Liver (tissue), 10 donors: ENCODE measurements at places on chromosomes 1 and 21. TPM values are rescaled to one million over a fixed set of nuclear protein-coding genes. Genes with fewer than 3 reads are reported as not detected.

SKI gene
- 21.3 TPM for total RNA-seq

GRCh38 chr1:245091818-245092637 lies 62.8 kb upstream of the KIF26B start:
- DNase-seq = no peak

DNA sequence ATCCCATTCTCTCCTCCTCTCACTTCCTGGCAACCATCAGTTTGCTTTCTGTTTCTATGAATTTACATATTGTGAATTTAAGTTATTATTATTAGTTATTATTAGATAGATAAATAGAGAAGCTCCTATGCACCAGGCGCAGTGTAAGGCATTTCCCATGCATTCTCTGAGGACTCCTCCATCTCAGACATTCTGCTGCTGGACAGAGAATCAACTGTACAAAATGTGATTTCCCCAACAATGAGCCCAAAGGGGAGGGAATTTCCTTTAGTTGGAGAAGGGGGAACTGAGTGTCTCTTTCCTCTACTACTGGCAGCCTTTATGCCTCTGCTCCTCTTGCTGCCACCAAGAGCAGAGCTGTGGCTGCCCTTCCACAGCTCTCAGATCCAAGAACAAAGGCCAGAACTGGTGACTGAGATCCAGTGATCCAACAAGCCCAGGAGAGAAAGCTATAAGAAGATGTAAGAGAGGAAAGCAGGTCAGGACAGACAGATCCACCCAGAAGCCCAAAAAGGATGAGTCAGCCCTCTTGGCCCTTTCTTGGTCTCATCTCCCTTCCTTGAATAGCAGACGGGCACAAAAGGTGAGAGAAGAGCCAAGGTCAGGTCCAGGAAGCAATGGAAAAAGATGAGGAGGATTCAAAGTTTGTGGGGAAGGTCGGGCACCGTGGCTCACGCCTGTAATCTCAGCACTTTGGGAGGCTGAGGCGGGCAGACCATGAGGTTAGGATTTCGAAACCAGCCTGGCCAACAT lies 3.5 kb upstream of the IVL start:
- no peak for DNase-seq

LCE3E gene
- total RNA-seq = not detected

KLF17 gene
- not detected for total RNA-seq

DNA sequence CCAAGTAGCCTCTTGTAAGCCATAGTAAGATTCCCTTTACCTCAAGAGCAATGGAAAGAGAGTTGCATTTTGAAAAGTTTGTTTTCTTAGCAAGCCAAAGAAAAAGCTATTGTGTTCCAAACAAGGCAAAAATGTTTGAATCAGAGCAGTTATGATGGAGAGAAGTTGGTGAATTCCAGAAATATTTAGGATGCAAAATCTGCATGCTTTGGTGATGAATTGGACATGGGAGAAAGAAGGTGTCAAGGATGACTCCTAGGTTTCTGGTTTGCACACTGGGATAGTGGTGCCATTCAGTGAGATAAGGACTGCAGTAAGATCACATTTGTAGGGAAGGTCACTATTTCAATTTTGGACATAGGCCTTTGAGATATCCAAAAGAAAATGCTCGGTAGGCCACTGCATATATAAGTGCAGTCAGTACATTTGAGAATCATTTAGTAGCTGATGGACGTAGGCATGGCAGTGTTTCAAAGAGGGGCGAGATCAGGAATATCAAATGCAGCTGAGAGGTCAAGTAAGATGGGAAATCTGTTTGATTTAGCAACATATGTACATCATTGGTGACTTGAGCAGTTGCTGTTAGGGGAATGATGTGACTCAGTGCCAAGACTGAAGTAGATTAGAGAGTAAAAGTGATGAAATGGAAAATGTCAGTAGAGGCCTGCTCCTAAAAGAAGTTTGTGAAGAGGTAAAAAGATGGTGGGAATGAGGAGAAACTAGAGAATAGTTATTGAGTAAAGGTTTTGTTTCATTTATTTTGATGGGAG lies 33.9 kb upstream of the GPR25 start:
- no peak for DNase-seq

DNA sequence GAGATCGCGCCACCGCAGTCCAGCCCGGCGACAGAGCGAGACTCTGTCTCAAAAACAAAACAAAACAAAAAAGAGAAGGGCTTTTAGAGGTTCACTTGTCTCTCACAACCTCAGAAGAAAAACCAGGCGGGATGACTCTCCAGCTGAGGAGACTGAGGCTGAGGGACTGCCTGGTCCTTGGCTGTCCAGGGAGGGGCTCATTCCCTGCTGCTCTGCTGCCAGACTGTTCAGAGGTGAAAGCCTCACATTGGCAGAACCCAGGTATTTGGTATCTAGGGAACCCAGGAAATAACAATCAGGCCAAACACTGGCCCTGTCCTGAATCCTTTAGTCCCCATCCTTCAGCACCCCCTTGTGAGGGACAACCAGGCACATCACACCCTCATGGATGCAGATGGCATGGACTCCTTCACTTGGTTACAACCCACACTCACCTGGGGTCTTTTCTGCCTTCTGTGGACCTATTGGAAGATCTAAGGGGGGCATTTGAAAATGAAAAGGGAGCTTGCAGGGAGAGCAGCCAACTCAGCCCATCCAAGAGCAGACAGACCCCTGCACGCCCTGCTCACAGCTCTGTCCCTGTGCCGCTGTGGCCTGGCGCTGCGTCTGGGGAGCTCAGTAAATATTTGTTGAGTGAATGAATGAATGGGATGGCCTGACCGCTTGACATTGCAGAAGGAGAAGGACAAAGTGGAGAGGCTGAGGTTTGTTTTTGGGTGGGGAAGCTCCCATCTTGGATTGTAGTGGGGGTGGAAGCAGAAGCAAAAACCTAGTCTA lies 33.4 kb downstream of the CD247 start:
- no peak for DNase-seq

RAB3GAP2 gene
- 24.0 TPM for total RNA-seq

PLA2G2A gene
- 441 TPM for total RNA-seq

DNA sequence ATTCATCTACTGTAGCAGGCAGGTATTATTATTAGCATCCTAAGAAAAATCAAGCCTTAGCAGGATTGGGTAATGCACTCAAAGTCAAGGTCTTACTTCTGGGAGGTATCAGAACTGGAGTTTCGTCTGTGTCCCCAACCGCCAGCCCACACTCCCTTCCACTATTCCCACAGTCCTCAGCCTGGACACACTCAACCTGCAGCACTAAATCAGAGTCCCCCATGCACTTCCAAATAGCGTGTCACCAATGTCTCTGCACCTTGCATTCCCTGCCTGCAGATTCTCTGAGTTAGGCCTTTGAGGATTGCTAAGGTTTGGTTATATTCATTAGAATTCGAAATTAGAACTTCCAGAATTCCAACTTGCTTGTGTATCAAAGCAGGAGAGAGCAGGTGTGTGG lies 3.9 kb downstream of the LYPD8 start:
- DNase-seq = no peak

GRCh38 chr1:87834151-87834550 lies 505.5 kb downstream of the LMO4 start:
- DNase-seq = no peak

DNA sequence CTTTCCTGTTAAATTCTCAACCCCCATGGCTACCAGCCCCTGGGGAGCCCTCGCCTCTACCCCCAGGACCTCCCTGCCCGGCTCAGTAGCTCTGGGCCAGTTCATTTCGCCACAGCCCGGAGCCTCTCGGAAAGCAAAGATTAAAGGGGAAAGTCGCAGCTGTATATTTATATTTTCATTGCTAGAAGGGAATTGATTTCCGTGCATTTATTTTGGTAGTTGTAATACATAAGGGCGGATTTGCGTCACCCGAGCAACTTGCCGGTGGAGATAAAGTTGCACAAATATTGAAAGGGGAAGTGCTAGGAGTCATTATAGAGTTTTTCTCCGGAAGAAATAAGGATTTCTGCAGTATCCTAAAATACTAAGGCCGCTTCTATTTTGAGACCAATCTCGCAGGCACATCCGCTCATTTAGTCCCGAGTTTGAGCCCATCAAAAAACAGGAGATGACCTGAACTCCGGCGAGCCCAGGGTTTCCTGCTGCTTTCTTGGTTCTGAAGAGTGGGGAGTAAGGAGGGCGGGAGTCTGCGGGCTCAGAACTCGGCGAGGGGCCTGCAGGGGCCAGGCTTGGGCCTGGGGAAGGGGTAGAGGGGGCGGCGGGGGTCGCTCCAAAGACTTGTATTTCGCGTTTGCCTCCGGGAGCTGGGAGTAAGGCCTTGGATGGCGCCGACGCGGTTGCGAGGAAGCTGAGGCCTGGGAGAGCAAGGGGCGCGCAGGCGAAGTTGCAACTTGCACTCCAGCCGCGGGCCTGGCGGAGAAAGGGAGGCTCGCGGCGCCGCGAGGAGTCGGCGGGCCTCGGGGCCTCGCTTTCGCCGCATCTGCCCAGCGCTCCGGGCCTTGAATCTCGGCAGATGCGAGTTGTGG lies 2.5 kb upstream of the HLX start:
- DNase-seq = no peak

GRCh38 chr1:9723926-9724325 lies 72.4 kb downstream of the PIK3CD start:
- DNase-seq = no peak

- no peak for DNase-seq
Observed at GRCh38 chr1:2547210-2548067, 8.7 kb upstream of the TNFRSF14 start.

- DNase-seq = no peak
Observed at GRCh38 chr1:201125019-201125418, 2.0 kb downstream of the ASCL5 start.

DNA sequence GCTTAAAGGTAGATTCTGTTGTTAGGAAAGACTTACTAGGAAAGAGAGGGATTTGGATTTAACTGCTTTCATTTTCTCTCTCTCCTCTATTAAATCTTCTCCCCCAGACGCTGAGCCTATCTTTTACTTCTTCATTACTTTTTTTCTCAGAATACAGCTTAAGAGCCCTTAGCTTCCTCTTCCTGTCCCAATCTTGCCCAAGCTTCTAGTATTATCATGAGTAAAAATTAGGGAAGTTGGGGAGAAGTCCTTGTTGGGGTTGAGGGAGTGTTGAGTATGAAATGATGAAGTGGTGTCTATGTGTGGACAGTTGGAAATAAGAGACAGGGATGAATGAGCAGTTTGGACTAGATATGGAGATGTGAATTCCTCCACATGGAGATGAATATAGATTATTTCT lies 35.0 kb downstream of the ACP6 start:
- DNase-seq = no peak

KCNK1 gene
- 3.3 TPM for total RNA-seq

TRIM63 gene
- total RNA-seq = not detected
